ENCODE measurements at places on chromosomes 12 and 14.

DNA sequence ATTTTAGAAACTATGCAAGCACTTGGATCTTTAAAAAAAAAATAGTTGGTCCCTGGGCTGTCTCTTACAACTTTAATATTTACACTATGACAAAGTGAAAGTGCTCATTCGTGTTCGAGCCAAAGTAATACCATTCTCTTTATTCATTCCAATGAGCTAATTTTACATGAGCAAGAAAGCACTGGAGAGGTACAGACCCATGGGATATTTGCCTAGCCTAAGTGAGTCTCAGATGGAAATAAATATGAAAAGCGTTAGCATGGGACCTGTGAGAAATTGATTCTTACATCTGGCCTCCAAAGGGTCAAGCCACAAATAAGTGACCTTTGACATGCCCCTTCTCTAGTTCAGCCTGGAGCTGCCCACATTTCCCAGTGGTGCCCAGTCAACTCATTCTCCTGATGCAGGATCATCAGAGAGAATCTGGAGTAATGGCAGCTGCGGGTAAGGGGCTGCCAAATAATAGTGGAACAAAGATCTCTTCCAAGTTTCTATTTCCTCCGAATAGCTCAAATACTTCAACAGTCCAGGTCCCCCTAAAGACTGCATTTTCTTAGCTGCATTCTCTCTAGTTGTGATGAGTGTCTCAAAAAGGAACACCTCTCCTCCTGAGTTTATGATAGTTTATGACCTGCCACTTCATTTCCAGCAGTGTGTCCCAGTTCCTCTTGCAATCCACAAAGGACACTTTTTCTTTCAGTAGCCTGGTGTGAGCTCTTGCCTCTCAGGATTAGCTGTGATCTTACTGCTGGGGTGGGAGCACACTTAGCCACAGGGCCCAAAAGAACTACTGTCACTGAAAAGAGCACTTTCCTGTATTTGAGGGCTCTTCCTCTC, 208.2 kb downstream of the DAD1 start:
- no peak for DNase-seq

- no peak for DNase-seq
Observed at GRCh38 chr12:53062011-53062961, 12.4 kb downstream of the TNS2 start.

- DNase-seq = no peak
Observed at GRCh38 chr14:68691031-68691791, 101.7 kb downstream of the ZFP36L1 start.

DNA sequence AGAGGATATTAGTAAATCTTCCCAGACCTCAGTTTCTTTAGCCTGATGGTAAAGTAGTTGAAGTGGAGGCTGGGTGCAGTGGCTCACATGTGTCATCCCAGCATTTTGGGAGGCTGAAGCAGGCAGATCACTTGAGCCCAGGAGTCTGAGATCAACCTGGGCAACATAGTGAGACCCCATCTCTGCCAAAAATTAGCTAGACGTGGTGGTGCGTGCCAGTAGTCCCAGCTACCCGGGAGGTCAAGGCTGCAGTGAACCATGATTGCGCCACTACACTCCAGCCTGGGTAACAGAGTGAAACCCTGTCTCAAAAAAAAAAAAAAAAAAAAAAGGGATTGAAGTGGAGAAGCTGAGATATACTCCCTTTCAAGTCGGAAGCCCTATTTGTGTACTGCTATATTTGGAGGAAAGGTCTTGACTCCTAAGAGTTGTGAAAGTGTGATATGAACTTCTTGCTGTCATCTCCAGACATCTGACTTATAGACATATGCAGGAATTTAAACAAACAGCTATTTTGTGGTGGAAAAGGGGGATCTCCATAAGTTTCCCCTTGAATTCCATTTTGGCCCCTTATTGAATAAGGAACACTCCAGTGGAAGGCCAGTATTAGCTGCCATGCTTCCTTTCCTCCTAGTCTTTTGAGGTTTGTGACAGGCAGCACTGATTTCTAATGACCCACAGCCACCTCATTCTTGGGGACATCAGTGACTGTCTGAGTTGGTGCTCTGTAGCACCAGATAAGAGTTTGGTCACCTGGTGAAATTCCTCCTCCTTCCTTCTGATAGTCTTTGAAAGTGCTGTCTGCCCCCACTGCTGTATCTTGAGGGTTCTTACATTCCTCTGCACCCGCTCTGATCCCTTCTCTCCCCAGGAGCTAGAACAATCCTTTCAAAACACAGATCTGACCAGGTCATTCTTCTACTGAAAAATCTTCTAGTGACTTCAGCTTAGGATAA, 7.4 kb downstream of the ELK3 start:
- DNase-seq = no peak

DNA sequence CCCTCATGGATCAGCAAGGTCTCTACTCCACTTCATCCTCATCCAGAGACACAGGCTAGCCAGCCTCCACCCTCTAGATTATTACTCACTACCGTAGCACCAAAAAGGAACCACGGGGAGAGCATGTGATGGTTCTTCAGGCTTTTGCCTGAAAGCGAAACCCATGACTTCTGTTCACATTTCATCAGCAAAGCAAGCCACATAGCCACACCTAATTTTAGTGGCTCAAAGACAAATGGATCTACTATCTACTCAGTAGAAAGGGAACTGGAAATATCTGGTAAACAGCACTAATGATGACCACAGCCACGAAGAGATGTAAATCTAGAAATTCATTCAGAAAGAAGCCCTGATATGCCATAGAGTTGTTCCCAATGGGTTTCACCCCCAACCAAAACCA, 51.4 kb downstream of the VCPKMT start:
- peak; percentile 33 for DNase-seq

GRCh38 chr14:55588259-55588699, 8.3 kb downstream of the KTN1 start:
- DNase-seq = no peak

DNA sequence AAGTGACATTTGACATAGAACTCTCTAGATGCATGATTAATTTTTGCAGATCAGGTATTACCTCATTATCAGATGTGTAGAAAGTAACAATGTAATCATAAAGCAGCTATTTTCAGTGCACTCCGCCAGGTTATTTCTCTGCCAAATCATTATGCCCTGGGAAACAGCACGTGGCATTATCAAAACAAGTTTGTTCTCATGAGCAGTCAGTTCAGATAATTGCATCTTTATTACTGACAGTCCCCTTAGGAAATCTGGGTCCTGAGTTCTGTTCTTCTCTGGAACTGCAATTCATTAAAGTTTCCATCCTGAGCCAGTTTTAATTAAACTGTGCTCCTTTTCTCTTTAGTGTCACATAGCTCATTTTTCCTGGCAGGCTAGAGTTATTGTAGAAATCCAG, 94.7 kb upstream of the KRR1 start:
- no peak for DNase-seq

Data from NAMALWA (cell line).